ENCODE measurements at places on chromosomes 3 and 15. TPM values are rescaled to one million over a fixed set of nuclear protein-coding genes. Genes with fewer than 3 reads are reported as not detected.
A peak's percentile ranks its signal among the peaks of the same experiment; 100 is the strongest.

The ZSCAN2 gene
- 5.0 TPM for total RNA-seq

The BTLA gene
- total RNA-seq = 2.0 TPM

The RCCD1 gene
- 8.5 TPM for total RNA-seq

The STRC gene
- total RNA-seq = 0.40 TPM

The ROBO2 gene
- 72.4 TPM for total RNA-seq

The MCTP2 gene
- total RNA-seq = 34.9 TPM

The FANCD2OS gene
- not detected for total RNA-seq

The POLG gene
- 51.2 TPM for total RNA-seq

The LRTM1 gene
- total RNA-seq = not detected

The SHF gene
- 15.9 TPM for total RNA-seq

The OTOL1 gene
- total RNA-seq = not detected

The RTP3 gene
- total RNA-seq = not detected

The INKA1 gene
- total RNA-seq = 6.1 TPM

- H3K27ac ChIP-seq = no peak overlapping the region
- H3K27me3 ChIP-seq = no peaks in the 10 kb centered on the region
- DNase-seq = no peak
- no peak overlapping the region for H3K4me3 ChIP-seq
- H3K4me1 ChIP-seq = no peaks in the 10 kb centered on the region
These were observed 16.4 kb downstream of the GPR160 start for GRCh38 chr3:170054204-170054603.

DNA sequence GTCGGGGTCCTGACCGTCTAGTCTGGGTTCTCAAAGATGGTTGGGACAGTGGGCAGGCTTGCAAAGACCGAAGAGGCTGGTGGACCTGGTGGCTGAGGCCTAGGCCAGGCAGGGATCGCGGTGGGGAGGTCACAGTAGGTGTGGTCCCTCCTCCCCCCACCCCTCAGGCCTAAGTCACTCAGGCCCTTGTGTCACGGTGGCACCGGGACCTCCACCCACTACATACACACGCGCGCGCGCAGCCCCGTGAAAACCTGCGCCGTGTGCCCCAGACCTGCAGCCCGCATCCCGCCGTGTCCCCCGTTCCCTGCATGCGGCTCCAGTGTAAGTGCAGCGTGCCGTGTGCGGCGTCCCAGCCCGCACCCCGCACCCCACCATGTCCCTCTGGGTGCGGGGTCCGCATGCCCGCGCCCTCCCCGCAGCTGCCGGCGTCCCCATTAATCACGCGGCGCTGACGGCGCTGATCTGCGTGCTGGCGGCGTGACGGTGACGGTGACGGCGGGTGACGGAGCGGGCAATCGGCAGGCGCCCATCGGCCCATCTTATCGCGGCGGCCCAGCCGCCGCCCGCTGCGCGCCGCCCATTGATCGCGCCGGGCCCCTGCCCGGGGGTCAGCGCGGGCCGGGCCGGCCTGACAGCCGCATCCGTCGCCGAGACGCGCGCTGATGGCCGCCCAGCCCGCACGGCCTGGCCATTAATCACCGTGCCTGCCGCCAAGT is 24.4 kb downstream of the SEC61A1 start:
- DNase-seq = peak; percentile 9
- no peak overlapping the region for H3K27ac ChIP-seq
- H3K4me3 ChIP-seq = peak overlapping the region; percentile 44
- H3K36me3 ChIP-seq = peaks cover 5% of the 10 kb centered on the region
- peaks cover 3% of the 10 kb centered on the region for H3K27me3 ChIP-seq
- peaks cover 9% of the 10 kb centered on the region for H3K4me1 ChIP-seq

GRCh38 chr3:179149406-179149867 is 1.3 kb downstream of the PIK3CA start:
- H3K36me3 ChIP-seq = no peaks in the 10 kb centered on the region
- no peaks in the 10 kb centered on the region for H3K27me3 ChIP-seq
- peak overlapping the region; percentile 99 for H3K27ac ChIP-seq
- peak; percentile 53 for DNase-seq

GRCh38 chr15:58498821-58499580 is 67.2 kb downstream of the LIPC start:
- no peak for DNase-seq
- H3K27ac ChIP-seq = no peak overlapping the region
- no peaks in the 10 kb centered on the region for H3K27me3 ChIP-seq
- H3K4me1 ChIP-seq = no peaks in the 10 kb centered on the region

DNA sequence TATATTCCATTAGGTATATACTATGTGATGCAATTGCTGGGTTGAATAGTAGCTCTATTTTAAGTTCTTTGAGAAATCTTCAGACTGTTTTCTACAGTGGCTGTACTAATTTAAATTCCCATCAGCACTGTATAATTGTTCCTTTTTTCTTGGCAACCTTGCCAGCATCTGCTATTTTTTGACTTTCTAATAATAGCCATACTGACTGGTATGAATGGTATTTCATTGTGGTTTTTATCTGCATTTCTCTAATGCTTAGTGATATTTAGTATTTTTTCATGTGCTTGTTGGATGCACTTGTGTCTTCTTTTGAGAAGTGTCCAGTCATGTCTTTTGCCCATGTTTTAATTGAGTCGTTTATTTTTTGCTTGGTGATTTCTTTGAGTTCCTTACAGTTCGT is 145.1 kb upstream of the PLSCR5 start:
- no peaks in the 10 kb centered on the region for H3K27me3 ChIP-seq
- H3K36me3 ChIP-seq = no peaks in the 10 kb centered on the region
- DNase-seq = no peak
- H3K4me3 ChIP-seq = no peak overlapping the region
- H3K4me1 ChIP-seq = no peaks in the 10 kb centered on the region

- H3K4me1 ChIP-seq = no peaks in the 10 kb centered on the region
- H3K27ac ChIP-seq = no peak overlapping the region
- no peaks in the 10 kb centered on the region for H3K36me3 ChIP-seq
- DNase-seq = no peak
These were observed 105.7 kb downstream of the EDEM1 start for GRCh38 chr3:5293207-5293606.

GRCh38 chr3:116809208-116809607 is 99.6 kb downstream of the TUSC7 start:
- no peaks in the 10 kb centered on the region for H3K4me1 ChIP-seq
- no peak overlapping the region for H3K27ac ChIP-seq
- no peak for DNase-seq
- H3K27me3 ChIP-seq = no peaks in the 10 kb centered on the region

DNA sequence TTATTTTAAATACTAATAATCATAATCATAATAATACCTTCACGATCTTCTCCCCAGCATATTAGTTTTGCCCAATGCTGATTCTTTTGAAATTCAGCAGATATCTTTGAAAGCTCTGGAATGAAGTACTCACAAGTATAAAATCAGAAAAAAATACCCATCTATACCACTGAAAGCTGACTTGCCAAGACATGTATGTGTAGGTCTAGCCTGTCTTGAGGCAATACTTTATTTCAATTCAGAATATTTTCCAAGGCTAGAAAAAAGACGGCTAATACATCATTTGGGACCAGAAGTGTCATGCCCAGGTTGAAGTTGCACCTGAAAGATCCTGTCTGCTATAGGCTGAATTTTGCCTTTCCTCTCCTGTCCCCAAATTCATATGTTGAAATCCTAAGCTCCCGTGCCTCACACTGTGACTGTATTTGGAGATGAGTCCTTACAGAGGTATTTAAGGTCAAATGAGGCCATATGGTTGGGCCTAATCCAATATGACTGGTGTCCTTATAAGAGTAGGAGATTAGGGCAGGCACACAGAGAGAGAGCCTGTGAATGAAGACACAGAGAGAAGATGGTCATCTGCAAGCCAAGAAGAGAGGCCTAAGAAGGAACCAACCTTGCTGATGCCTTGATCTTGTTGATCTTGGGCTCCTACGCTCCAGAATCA is 255.9 kb upstream of the CMC1 start:
- no peaks in the 10 kb centered on the region for H3K36me3 ChIP-seq
- no peak overlapping the region for H3K27ac ChIP-seq
- no peak for DNase-seq
- H3K27me3 ChIP-seq = no peaks in the 10 kb centered on the region
- H3K4me1 ChIP-seq = no peaks in the 10 kb centered on the region
- no peak overlapping the region for H3K4me3 ChIP-seq

- no peak overlapping the region for H3K27ac ChIP-seq
- no peaks in the 10 kb centered on the region for H3K36me3 ChIP-seq
- no peak overlapping the region for H3K4me3 ChIP-seq
- H3K27me3 ChIP-seq = no peaks in the 10 kb centered on the region
- H3K4me1 ChIP-seq = no peaks in the 10 kb centered on the region
- no peak for DNase-seq
These were observed 90.8 kb upstream of the C3orf80 start for GRCh38 chr3:160134454-160134853.

- no peak overlapping the region for H3K27ac ChIP-seq
- no peak overlapping the region for H3K4me3 ChIP-seq
- H3K4me1 ChIP-seq = no peaks in the 10 kb centered on the region
- H3K36me3 ChIP-seq = no peaks in the 10 kb centered on the region
- no peak for DNase-seq
These were observed 299.9 kb downstream of the TBC1D5 start for GRCh38 chr3:17442332-17443049.

DNA sequence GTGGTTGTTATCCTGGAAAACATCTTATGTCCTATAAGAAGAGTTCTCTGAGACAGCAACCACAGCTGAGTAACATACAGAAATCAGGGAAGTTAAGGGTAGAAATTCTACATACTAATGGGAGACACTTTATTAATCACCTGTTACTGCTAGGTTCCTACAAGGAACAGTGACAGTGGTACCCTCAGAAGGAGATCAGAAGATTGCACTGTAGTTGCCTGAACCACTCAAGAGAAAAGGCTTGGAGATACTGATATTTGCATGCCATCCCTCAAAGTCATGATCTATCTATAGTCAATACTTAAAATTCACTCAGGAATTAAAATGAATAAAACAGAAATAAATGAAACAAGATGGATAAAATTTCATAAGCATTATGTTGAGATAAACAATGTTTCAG is 136.0 kb downstream of the LMLN start:
- H3K27me3 ChIP-seq = no peaks in the 10 kb centered on the region
- no peak overlapping the region for H3K4me3 ChIP-seq
- no peaks in the 10 kb centered on the region for H3K36me3 ChIP-seq
- H3K4me1 ChIP-seq = no peaks in the 10 kb centered on the region

GRCh38 chr3:128845778-128846485 is 33.5 kb upstream of the ACAD9 start:
- no peaks in the 10 kb centered on the region for H3K4me1 ChIP-seq
- H3K4me3 ChIP-seq = no peak overlapping the region
- DNase-seq = peak; percentile 82
- H3K36me3 ChIP-seq = no peaks in the 10 kb centered on the region

DNA sequence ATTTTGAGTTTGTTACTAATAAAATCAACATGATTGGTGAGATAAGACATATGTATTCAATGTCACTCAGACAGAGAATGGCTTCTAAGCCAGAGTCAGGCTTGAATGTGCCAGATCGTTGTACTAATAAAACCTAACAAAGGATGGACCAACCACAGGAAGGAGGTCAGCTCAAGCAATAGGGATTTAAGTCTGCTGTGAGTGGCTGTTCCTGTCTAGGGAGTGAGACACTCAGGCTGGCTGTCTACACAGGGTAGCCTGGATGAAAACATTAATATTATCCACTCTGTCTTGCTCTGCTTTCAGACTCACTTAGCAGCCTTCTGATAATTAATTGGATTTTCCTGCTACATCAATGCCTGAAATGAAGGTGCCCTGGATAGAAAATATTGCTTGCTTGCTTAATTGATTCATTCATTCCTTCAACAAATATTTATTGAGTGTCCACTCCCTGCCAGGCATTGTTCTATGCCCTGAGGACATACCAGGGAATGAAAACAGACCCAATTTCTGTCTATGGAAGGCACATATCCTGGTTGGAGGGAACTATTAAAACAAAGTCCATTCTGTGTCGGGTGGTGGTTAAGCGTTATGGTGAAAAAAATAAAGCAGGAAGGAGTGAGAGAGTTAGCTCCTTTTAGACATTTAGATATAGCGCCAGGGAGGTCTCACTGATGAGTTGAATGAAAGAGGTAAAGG is 239.4 kb downstream of the CHST2 start:
- no peak overlapping the region for H3K27ac ChIP-seq
- H3K27me3 ChIP-seq = no peaks in the 10 kb centered on the region
- no peak for DNase-seq
- peaks cover 3% of the 10 kb centered on the region for H3K4me1 ChIP-seq
- H3K36me3 ChIP-seq = no peaks in the 10 kb centered on the region
- no peak overlapping the region for H3K4me3 ChIP-seq

DNA sequence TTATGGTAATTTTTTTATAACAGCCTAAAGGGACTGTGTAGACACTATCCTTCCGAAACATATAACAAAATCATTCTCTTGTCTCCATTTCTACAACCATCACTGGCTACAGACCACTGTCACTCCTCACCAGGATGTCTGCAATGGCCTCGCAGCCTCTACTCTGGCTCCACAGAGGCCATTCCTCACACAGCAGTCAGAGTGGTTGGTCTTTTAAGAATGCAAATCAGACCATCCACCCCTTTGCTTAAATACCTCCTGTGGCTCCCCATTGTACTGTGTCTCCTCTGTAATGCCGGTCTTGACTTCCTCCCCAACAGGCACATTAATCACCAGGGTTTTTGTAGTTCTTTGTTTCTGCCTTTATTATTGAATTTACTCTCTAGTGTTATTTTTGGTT is 344.8 kb downstream of the ERC2 start:
- no peaks in the 10 kb centered on the region for H3K36me3 ChIP-seq
- H3K27ac ChIP-seq = no peak overlapping the region
- H3K4me1 ChIP-seq = no peaks in the 10 kb centered on the region

GRCh38 chr3:154059833-154060232 is 61.4 kb upstream of the ARHGEF26 start:
- no peak overlapping the region for H3K4me3 ChIP-seq
- peak overlapping the region; percentile 54 for H3K27ac ChIP-seq
- H3K4me1 ChIP-seq = peaks cover 9% of the 10 kb centered on the region
- H3K36me3 ChIP-seq = no peaks in the 10 kb centered on the region
- H3K27me3 ChIP-seq = no peaks in the 10 kb centered on the region
